ENCODE measurements at places on chromosomes 5 and 9. TPM values are rescaled to one million over a fixed set of nuclear protein-coding genes. Genes with fewer than 3 reads are reported as not detected.

- no peak for DNase-seq
Observed at GRCh38 chr5:78327761-78328510, 32.5 kb upstream of the SCAMP1 start.

GRCh38 chr5:137997726-137998213, 35.1 kb downstream of the FAM13B start:
- peak; percentile 6 for DNase-seq

DNA sequence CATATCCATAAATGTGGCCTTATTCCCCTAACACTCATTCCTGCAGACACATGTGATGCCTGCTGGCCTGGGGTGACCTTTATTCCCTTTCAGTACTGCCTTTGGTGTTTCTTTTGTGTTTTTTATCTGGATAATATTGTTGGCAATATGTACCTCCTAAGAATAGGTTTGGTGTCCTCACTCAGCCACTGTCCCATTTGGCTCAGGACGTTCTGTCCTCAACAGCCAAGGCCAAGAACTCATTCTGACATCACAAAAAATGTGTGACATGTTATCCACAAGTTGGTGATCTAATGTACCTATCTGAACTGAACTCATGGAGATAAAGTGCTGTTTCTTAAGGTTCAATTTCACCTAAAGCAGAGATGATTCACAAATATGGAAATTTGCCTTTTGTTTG, 142.9 kb upstream of the GRAMD2B start:
- DNase-seq: no peak

DNA sequence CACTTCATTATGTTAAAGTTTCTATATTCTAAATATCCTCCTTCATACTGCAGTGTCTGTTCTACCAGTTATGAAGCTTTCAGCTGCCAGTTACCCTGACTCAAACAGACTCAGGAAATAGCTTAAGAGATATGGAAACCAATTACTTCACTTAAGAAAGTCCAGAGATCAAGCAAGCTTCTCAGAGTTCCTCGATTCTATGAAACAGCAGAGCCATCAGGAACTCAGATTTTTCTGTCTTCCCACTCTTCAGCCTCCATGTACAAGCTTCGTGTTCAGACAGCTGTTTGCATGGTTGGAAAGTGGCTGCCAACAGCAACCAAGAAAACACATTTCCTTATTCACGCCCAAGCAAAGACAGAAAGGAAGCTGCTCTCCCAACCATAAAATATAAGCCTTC, 216.1 kb downstream of the ACTL7B start:
- no peak for DNase-seq

PCDHGB1 gene
- total RNA-seq: 0.62 TPM

DNA sequence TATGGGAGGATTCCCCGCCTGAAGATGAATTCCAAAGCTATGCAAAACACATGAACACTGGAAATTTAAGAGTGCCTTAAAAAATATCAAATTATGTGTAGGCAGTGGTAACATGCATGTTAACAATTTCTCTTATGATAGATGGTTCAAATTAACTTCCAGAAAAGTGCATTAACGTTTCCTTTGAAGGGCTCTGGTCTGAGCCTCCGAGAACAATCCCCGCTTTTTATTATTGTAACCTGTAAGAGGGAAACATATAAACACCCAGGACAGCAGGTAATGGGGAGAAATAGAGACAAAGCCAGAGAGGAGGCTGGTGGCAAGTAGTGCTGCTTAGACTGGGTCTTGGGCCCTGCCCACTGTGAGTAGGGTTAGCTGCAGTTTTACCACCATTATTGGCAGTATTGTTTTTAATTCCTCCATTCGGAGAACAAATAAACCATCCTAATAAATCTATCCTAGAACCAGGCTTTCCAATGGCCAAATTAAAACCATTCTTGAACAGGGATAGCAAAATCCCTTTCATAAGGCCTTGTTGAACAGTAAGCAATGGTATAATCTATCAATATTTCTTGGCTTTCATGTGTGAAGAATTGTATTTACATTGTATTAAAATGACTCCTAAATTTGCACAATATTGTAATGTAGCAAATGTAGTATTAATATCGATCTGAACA, 6.3 kb downstream of the NR2F1 start:
- DNase-seq: no peak

- DNase-seq: no peak
Observed at GRCh38 chr5:1943481-1943880, 60.8 kb upstream of the IRX4 start.

DNA sequence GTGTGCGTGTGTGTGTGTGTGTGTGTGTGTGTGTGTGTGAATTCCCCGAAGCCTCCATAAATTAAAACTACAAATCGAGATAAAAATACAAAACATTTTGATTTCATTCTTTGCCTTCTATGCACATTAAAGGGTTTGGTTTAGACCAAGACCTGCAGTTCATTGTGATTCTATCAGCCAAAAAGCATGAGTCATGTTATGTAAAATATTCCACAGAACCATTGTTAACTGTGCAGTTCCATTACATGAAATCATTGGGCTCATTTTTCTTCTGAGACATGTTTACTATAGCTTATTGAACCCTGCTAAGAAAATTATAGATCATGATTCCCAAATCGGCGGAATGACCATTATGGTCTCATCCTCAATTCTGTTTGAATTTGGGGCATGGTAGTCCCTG, 11.7 kb downstream of the CAVIN4 start:
- DNase-seq: peak; percentile 81

- DNase-seq: no peak
Observed at GRCh38 chr9:116515541-116515940, 171.6 kb upstream of the TRIM32 start.

SHISAL2B gene
- not detected for total RNA-seq

GLIPR2 gene
- 20.0 TPM for total RNA-seq

RFK gene
- total RNA-seq: 39.7 TPM

SMIM33 gene
- not detected for total RNA-seq

DNA sequence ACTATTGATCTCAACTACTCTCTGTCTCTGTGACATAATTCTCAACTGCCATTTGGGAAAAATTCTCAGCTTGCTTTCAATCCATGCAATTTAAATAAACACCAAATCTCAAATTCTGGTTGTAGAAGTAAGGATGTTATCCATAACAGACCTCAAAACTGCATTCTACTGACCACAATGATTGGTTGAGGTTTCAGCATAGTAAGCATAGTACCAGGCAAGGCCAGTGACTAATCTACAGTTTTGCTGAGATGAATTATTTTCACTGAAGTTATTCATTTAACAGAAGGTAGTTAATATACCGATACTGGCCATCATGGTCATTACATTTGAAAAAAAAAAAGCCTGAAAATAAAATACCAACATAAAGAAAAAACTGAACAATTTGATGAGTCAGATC, 488.0 kb upstream of the CDH18 start:
- no peak for DNase-seq

GRCh38 chr9:113934829-113935676, 58.9 kb downstream of the ZNF618 start:
- no peak for DNase-seq

NRARP gene
- 50.0 TPM for total RNA-seq

MUSK gene
- not detected for total RNA-seq

DNA sequence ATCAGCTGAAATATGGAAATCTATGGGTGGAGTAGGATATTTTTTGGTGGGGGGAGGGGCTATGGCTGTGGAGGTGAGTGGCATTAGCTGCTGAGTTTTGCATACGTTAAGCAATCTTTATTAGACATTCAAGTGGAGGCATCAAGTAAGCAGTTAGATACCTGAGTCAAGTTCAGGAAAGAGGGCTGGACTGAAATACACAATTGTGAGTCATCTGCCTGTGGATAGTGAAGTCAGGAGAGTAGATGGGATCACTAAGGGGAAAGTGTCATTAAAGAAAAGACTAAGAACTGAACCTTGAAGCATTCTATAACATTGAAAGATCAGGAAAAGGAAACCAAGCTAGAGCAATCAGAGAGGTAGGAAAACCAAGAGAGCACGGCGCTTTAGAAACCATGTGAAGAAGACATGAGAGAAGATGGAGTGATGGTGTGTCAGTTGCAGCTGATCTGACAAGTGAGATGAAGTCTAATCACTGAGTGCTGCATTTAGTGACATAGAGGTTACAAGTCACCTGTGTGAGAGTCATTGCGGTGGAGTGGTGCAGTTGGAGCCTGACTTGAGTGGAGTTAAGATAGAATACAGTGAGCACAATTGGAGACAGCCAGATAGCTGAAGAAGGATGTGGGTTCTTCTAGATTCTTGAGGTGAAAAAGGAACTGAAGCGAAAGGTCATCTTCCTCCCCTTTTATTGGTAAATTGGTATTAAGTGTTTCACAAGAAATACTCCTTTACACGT, 88.7 kb downstream of the PIP5K1B start:
- no peak for DNase-seq

DNA sequence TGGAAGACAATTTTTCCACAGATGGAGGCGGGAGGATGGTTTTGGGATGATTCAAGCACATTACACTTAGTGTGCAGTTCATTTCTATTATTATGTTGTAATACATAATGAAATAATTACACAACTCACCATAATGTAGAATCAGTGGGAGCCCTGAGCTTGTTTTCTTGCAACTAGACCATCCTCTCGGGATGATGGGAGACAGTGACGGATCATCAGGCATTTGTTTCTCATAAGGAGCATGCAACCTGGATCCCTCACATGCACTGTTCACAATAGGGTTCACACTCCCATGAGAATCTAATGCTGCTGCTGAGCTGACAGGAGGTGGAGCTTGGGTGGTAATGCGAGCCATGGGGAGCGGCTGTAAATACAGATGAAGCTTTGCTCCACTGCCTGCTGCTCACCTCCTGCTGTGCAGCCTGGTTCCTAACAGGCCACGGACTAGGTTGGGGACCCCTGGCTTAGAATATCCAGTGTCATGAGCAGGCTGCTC, 1.6 kb downstream of the STKLD1 start:
- no peak for DNase-seq

KIF20A gene
- total RNA-seq: 72.0 TPM

GRCh38 chr5:176188506-176189193, 49.6 kb upstream of the SIMC1 start:
- DNase-seq: no peak

GRCh38 chr5:28156981-28157380, 1118.6 kb upstream of the CDH9 start:
- DNase-seq: peak; percentile 72

DNA sequence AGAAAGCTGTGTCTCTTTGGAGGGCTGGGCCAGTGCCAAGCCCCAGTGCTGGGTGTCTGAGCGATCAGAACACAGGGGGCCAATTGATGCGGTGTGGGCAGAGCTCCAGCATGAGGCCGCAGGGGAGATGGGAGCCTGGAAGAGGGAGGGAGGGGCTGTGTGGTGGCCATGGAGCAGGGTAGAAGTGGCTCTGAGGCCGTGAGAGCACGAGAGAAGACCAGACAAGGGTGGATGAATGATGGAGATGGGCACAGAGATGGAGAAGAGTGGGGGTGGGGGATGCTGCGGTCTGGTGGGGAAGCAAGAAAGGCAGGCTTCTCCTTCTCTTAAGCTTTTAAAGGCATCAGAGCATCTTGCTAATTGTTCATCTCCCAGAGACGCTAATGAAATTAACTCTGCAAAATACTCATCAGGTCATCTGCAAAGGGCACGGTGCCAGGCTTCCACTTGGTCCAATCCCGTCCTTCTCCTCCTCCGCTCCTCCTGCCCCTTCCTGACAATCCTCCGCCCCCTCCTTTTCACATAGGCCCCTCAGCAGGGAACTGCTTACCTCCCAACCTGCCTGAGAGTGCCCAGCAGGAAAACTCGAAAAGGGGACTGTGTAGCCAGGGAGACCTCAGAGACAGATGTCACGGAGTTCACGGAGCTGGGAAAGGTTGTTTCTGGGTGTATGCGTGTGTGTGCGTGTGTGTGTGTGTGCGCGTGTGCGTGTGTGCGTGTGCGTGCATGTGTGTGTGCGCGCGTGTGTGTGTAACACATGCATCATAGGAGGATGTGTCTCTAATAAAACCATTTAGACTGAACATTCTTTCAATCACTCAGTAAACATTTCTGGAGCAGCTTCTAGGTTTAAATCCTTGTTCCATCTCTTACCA, 7.1 kb upstream of the UNC5A start:
- DNase-seq: no peak

NUTM2G gene
- total RNA-seq: not detected

GRCh38 chr9:129312251-129313122, 134.4 kb upstream of the IER5L start:
- DNase-seq: no peak

ACOT12 gene
- not detected for total RNA-seq

ENHO gene
- total RNA-seq: not detected

- DNase-seq: no peak
Observed at GRCh38 chr9:128841694-128842492, 12.3 kb upstream of the SPOUT1 start.

GRCh38 chr5:123882319-123882964, 370.5 kb downstream of the CSNK1G3 start:
- no peak for DNase-seq

- DNase-seq: peak; percentile 38
Observed at GRCh38 chr5:14439087-14439871, 142.3 kb upstream of the OTULINL start.

SLC4A9 gene
- total RNA-seq: not detected

PWWP2A gene
- total RNA-seq: 17.3 TPM

PCDHB15 gene
- 0.55 TPM for total RNA-seq

FXN gene
- 21.2 TPM for total RNA-seq

MCTP1 gene
- total RNA-seq: 203 TPM

- DNase-seq: peak; percentile 67
Observed at GRCh38 chr9:21555911-21556310, 73.8 kb upstream of the IFNE start.

STC2 gene
- 26.9 TPM for total RNA-seq

GRCh38 chr5:137705106-137705505, 30.8 kb downstream of the KLHL3 start:
- no peak for DNase-seq

DNA sequence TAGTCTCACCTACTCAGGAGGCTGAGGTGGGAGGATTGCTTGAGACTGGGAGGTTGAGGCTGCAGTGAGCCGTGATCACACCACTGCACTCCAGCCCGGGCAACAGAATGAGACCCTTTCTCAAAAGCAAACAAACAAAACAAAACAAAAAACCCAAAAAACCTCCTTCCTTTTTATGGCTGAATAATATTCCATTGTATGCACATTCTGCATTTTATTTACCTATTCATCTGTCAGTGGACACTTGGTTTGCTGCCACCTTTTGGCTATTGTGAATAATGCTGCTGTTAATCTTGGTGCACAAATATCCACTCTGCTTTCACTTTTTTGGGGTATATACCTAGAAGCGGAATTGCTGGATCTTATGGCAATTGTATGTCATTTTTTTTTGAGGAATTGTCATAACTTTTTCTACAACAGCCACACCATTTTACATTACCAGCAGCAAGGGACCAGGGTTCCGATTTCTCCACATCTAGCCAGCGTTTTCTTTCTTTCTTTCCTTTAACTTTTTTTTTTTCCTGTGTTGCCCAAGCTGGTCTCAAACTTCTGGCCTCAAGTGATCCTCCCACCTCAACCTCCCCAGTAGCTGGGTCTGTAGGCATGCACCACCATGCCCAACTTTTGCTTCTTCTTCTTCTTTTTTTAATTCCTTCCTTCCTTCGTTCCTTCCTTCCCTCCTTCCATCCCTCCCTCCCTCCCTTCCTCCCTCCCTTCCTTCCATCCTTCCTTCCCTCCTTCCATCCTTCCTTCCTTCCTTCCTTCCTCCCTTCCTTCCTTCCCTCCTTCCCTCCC, 30.6 kb downstream of the NKX2-5 start:
- DNase-seq: peak; percentile 36

Data from endothelial cell of umbilical vein (primary cell).